ENCODE measurements at places on chromosomes 5 and 9.

- no peak for DNase-seq
Observed at GRCh38 chr9:83032065-83032625, 30.8 kb downstream of the RASEF start.

- DNase-seq: no peak
Observed at GRCh38 chr9:12735665-12736064, 39.2 kb upstream of the LURAP1L start.

DNA sequence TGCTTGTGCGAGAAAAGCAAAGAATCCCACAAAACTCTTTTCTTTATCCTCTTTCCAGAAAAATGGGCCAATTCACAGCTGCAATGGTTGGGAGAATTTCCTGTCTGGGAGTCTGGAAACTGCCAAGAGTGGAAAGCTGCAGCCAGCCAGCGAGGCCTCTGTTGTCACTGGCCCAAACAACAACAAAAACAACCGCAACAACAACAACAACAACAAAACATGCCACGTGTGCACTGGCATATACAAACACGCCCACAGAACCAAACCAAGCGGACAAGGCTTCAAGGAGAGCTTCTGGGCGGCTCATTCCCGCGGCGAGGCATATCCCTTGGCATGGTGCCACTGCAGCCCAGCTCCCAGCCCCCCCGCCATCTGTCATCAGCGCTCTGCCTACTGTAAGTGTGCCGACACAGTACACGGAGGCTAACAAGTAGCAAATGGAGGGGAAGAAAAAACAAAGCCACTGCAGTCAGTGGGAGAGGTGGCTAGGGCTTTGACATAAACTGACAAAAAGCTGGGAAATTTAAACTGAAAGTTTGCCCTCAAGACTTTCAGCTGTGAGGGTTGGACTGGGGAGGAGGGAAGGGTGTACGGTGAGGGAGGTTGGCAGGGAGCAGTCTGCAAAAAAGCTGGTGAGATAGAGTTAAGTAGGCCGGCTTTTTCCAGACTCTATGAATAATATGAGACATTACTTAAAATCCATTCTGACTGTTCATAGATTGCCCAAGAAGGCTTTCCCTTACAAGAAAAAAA is 165.0 kb upstream of the ZNF462 start:
- no peak for DNase-seq

GRCh38 chr5:159402311-159402710 is 72.0 kb upstream of the IL12B start:
- DNase-seq: no peak

DNA sequence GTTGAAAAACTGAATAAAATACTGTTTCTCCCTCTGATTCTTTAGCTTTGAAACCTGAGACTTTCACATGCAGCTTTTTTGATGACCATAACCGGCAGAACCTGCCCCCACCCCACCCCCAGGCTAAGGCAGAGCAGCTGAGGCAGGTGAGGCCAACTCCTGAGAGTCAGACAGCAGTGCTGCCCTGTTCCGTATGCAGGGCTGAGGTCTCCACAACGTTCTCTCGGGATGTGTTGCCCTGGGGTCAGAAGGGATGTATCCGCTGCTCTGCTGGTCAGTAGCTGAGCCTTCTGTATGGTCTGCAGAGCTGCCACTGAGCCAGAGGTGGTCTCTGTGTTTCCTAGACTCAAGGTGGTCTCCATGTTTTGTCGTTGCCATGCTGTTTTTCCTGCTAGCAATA is 190.5 kb downstream of the AOPEP start:
- DNase-seq: no peak

- no peak for DNase-seq
Observed at GRCh38 chr5:101364469-101364868, 461.4 kb upstream of the ST8SIA4 start.

GRCh38 chr5:73745836-73746235 is 119.8 kb downstream of the ARHGEF28 start:
- DNase-seq: no peak

DNA sequence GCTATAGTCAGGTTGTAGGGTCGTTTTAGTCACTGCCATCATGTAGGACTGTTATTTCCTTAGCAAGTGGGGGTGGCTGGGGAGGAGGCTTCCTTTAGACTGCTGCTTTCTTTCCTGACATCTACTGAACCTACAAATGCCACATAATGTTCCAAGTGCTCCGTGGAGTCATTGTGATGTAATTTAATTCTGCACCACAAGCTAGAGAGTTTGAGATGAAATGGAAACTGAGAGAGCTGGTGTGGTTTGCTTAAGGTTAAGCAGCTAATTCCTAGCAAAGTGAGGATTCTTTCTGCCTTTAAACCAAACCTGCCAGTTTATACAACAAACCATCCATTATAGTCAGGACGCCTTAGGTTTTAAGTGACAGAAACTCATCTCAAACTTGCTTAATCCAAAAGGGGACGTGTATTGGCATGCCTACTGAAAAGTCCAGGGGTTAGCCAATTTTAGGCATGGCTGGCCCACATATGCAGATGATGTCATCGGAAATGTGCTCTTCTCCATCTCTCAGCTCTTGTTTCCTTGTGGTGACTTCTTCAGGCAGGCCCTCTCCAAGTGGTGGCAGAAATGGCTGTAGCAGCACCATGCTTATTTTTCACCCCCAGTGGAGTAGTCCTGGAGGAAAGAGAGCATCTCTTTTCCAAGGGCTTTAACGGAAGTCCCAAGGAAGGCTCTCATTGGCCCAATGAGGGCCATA is 30.5 kb downstream of the ZNF618 start:
- DNase-seq: no peak

DNA sequence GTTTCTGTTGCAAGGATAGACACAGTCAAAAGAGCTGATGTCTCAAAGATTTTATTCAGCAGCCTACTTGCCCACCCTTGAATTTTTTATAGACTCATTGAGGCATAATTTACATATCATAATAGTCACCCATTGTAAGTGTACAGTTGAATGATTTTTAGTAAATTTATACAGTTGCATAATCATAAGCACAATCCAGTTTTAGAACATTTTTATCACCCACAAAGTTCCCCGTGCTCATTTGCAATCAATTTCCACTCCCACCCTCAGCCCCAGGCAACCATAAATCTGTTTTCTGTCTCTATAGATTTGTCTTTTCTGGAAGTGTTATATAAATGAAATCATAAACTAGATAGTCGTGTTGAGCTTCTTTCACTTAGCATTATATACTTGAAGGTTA is 517.7 kb downstream of the TLE1 start:
- DNase-seq: no peak

- DNase-seq: no peak
Observed at GRCh38 chr5:150129813-150130492, 25.7 kb downstream of the PDGFRB start.

DNA sequence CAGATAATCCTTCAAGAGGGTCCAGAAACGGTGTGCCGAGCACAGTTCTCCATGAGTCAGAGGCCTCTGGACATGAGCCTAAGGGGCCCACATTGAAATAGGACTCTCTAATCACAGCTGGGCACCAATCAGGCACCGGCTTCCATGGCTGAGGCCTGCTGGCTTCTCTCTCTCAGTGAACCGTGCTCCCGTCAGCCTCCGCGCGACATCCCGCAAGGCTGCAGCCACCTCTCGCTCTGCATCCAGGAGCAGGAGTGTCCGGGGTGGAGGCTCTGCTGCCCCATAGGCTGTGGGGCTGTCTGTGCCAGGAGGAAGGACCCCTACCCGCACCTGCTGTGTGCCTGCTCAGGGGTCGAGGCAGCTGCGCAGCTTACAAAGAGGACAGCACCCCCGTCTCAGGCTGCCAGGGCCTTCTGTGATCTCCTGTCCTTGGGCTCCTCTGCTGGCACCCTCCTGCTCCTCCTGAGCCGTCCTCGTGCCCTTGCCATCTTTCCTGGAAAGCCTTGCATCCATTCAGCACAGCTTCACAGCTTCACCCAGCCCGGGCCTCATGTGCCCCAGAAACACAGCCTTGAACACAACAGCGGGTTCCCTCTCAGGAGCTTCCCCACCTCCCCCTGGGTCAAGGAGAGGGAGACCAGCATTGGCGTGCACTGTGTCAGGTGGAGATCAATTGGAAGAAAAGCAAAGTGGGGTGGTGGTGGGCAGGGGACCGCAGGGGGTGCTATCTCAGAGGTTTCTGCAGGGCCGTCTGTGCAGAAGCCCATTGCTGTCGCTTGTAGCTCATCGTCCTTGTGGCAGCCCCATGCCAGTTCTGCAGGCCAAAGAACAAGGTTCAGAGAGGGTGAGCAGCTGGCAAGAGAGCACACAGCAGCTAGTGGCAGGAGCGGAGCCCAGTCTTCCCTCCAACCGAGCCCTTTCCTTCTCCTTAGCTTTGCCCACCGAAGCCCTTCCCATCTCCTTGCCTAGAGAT is 22.8 kb upstream of the FCN1 start:
- no peak for DNase-seq

- DNase-seq: no peak
Observed at GRCh38 chr5:78964889-78965288, 20.2 kb downstream of the ARSB start.

GRCh38 chr9:100419166-100419565 is 7.8 kb upstream of the MSANTD3 start:
- DNase-seq: no peak

- no peak for DNase-seq
Observed at GRCh38 chr5:107470295-107470582, 200.5 kb downstream of the EFNA5 start.

DNA sequence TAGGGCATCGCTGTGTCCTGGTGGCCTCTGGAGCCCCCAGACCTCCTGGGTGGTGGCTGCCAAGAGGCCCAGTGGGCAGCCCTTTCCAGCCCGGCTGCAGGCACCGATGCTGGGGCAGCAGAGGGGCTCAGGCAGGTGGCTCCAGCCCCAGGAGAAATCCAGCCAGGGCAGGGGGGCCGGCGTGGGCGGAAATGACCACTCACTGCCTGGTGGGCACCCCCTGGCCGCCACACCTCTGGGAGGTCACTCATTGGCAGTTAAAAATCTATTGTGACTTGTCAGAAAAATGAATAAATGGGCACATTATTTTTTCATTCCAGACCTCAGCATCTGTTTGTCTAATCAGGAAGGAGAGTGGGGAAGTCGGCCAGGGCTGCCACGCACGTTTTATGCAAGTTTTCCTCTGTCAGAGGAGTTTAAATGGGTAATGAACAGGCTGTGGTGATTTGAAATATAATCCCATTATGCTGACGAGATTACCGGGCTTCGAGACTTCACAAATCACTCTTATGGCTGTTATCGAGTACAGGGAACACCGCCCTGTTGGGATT is 171.9 kb downstream of the GAPVD1 start:
- DNase-seq: no peak

GRCh38 chr5:16855485-16855884 is 80.6 kb downstream of the MYO10 start:
- no peak for DNase-seq

DNA sequence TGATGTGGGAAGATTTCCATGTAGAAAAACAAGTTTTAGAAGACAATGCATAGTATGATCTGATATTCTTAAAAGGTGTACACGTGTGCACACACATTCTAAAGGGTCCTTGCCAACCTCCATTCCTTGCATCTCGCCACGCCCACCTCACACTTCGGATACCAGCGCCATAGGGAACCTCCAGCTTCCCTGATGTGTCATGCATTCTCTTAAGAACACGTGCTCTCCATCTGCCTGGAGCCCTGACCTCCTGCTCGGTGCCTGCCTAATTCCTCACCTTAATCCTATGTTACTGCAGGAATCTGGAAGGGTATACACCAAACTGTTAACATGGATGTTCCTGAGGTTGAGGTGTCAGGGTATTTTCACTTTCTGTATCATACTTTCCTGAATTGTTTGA is 63.1 kb downstream of the PTCD2 start:
- no peak for DNase-seq

- DNase-seq: no peak
Observed at GRCh38 chr5:170232786-170233185, at the start of gene C5orf58. TSS of gene C5orf58 (plus strand) at chr5:170232985. CDS start at chr5:170234977, 1,992 bp downstream.

DNA sequence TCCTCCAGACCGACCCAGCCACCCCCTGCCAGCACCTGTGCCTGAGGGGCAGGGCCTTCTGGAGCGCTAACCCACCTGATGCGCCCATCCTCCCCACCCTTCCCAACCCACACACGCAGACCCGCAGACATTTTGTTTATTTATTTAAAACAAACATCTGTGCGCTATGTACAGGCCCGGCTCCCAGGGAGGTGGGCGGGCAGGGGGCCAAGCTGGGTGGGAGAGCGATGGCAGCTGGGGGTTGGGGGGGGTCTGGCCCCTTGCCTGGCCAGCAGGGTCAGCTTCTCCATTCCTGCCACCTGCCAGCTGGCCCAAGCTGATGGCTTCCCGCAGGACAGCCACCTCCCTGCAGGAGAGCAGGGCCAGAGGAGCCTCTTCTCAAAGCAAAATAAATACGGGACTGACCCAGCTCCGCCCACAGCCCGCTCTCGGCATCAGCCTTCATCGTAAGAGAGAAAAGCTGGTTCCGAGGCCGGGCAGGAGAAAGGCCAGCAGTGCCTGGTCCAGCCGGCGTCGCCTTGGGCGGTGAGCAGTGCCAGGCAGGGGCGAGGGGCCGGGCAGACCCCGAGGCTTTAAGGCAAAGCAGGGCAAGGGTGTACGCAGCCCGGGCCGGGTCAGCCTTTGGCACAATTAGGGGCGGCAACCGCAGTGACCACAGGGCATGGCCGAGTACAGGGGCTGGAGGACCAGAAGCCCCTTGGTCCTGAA is 10.9 kb upstream of the CLIC3 start:
- DNase-seq: no peak

DNA sequence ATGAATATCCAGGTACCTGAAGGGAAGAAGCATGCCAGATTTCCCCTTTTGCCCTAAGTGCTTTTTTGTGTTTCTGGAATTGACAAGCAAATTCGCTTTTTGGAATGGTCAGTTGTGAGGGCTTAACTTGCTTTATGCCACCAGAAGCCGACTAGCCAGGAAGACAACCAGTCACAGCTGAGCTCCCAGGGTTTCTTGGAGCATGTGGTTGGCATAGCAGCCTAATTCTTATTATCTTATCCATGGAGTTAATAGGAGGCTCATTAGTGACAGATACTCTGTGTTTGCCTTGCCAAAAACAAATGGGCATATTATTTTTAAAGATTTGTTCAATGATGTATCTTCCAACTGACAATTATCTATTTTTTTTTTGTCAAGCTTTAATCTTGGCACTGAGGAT is 500.7 kb downstream of the PTPRD start:
- DNase-seq: no peak

- DNase-seq: no peak
Observed at GRCh38 chr5:7855611-7856010, 4.7 kb upstream of the CFAP90 start.

DNA sequence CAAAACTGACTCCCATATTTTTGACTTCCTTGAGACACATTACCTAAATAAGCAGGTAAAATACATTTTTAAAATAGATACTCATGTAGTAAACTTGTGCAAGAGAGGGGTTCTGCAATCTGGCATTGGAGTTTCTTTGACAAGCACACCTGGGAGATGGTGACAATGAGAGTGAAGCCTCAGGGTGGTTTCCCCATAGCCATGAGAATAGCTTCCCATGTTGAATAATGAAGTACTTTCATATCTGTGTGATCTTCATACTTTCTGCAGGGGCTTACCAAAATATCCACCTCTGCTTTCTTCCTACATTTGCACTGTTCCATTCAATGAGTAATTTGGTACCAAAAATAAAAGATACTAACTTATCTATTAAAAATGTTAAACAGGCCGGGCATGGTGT is 44.7 kb upstream of the VCAN start:
- DNase-seq: no peak

GRCh38 chr5:136701191-136701590 is 335.8 kb upstream of the TRPC7 start:
- no peak for DNase-seq

- no peak for DNase-seq
Observed at GRCh38 chr5:54148067-54148845, 162.1 kb downstream of the ARL15 start.

Measured in cortex of kidney (tissue), 1 donor.